ENCODE measurements at places on chromosomes 1 and 21.
A peak's percentile ranks its signal among the peaks of the same experiment; 100 is the strongest.

GRCh38 chr1:208234721-208235120 is 9.5 kb downstream of the PLXNA2 start:
- DNase-seq = no peak

GRCh38 chr1:205420938-205421337 is 918 bp downstream of the LEMD1 start:
- no peak for DNase-seq

- DNase-seq = no peak
Measured at GRCh38 chr1:157961805-157962762, 31.4 kb upstream of the KIRREL1 start.

DNA sequence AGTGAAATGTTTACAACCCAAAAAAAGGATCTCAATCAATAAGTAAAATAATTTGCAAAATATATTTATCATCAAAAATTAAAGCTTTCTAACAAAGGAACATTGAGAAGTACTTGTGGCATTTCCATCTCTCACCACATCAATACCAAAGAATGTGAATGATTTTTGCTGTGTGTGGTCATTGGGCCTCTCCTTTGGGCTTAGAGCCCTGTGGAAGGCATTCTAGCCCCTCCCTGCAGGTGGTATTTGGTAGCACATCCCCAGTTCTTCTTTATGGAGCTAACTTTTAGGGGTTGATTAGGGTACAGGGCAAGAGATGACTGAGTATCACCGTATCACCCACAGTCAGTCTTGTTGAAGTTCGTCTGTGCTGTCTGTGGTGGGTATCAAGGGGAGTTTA is 294.1 kb upstream of the SGIP1 start:
- no peak for DNase-seq

DNA sequence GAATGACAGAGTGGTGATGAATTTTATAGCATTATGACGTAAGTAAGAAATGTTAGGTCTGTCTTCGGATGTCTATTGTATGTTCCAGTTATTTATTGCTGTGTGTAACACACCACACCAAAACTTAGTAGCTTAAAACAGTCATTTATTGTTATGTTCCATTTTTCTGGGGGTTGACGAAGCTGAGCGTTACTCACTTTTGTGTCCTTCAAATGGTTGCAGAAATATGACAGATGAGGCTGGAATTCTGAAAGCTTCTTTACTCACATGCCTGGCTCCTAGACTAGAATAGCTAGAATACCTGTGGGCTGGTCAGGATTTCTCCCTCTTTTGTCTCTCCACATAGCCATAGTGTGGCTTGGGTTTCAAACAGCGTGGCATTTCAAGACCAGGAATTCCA is 62.1 kb upstream of the S1PR1 start:
- no peak for DNase-seq

- no peak for DNase-seq
Measured at GRCh38 chr1:40712997-40713396, 21.5 kb downstream of the NFYC start.

DNA sequence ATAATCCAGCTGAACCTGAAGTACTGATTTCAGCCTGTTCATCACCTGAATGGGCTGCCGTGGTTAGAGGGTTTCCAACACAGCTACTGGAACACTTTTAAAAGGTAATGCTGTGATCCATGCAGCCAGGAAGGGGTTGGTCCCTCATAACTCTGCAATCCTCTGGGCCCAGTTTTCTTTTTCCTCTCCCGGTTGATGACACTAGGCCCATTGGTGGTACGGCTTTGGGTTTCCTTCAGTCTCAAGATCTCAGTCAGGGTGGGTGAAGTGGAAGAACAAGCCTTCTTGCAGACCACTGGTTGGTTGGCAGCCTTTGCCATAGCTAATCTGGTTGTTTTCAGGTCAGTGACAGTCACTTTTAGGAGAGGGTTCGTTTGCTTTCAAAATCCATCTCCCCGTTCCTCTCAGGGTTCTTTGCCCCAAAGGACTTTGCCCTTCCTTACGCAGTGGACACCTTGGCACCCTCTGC is 502 bp upstream of the SLC35A3 start:
- DNase-seq = no peak

DNA sequence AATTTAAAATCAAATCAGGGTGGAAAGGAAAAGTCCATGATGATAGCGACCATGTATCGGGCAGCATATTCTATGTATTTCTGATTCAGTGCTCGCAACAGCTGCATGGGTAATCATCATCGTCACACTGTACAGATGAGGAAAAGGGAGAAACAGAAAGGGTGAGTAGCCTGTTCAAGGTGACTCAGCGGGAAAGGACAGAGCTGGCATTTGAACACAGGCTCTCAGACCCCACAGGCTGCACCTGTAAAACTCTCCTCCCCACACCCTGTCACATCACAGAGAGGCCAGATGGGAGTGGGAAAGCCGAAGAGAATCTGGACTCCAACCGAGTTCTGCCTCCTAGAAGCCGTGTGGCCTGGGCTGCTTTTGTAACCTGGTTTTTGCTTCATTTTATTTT is 14.0 kb downstream of the RUNX1 start:
- no peak for DNase-seq

- peak; percentile 17 for DNase-seq
Measured at GRCh38 chr1:58885998-58886397, 102.2 kb upstream of the JUN start.

DNA sequence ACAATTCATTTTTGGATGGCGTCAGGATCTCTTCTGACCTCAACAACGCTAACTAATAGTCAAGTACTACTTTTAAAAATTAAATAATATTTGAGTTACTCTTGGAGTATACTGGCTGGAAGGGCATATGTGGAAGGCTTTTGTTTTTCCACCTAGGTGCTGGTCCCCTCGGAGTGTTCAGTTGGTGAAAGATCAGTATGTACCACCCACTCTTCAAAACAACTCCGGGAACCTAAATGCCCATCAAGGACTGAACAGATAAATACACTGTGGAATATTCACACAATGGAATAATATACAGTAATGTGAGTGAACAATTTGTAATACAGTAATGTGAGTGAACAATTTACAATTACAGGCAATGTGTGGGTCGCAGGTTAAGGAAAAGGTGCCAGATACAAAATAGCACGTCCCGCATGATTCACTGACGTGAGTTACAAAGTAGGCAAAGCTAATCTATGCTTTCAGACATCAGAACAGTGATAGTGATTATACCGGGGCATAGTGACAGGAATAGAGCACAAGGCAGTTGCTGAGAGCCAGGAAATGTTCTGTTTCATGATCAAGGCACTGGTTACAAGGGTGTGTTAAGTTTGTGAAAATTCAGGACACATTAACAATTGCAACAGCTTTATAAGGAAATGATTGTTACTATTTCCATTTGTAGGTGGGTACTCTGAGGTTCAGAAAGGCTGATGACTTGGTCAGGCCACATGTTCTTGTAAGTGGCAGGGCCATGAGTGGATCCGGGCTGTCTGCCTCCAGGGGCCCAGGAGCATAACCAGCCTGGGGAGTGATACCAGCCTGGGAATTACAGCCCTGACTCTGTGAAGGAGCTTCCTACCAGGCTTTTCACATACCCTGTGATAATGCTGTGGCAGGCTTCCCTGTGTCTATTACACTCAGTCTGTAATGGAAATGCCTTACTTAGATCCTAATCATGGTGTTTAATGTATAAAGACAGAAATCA is 59.3 kb upstream of the ABCD3 start:
- DNase-seq = no peak

DNA sequence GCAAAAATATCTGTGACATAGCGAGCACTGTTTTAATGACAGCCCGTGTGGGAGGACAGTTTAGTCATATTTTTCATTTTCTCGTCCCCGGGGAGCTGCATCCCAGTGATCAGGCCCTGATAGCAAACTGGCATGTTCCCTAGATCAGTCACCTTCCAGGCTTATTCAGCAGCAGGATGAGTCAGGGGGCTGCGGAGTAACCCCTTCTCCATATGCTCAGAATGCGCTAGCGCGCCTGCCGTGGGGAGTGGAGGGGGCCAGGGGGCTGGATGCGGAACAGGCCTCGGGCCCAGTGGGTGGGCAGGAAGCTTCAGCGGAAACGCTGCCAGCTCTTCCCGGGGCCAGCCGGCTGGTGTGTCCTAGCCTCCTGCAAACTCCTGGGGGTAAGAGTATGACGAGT is 94.0 kb downstream of the KCND3 start:
- no peak for DNase-seq

DNA sequence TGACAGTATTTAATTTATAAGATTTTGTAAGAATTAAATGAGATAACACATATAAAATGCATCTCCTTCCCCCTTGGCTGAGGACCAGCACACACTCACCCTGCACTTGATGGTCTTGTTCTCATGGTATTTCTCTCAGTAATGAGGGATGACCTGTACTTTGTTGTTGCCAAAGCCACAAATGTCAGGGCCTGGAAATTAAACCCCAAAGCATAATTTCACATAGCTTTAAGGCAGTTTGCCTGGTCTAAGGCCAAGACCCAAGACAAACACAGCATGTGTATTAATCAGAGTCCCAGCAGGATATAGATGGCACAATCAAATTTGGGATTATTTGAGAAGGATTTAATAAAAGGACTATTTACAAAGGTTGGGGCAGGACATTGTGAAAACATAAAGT is 48.6 kb upstream of the EPS15 start:
- DNase-seq = no peak

- DNase-seq = peak; percentile 90
Measured at GRCh38 chr1:150561974-150562445, 12.8 kb downstream of the ADAMTSL4 start.

- no peak for DNase-seq
Measured at GRCh38 chr1:55965981-55966461, 613.3 kb downstream of the PLPP3 start.

GRCh38 chr1:222420633-222421032 is 127.3 kb downstream of the HHIPL2 start:
- DNase-seq = peak; percentile 12

DNA sequence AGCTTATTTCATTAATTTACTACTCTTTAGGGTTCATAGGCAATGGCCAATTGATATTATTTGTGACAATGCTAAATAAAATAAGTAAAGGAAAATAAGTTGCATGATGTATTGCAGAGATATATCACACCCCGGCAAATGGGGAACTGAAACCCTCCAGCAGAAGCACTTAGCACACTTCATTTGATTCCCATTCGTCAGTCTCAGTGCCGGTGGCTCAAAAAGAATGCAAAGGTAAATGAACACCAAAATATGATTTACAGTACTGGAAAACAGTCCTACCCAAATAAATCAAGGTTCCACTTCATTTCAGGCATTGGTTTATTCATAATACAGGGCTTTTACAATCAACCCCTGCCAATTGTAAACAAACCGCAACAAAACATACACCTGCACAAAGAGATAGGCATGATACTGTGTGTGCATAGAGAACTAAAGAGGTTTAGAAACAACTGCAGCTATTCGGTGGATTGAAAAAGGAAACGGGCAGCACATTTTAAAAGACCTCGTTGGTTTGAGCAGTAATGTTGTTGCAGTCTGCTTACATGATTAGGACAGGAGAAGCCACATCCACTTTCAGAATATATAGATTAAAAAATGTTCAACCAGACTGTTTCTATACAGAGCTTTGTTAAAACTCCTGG is 1019.2 kb downstream of the TTLL7 start:
- no peak for DNase-seq

DNA sequence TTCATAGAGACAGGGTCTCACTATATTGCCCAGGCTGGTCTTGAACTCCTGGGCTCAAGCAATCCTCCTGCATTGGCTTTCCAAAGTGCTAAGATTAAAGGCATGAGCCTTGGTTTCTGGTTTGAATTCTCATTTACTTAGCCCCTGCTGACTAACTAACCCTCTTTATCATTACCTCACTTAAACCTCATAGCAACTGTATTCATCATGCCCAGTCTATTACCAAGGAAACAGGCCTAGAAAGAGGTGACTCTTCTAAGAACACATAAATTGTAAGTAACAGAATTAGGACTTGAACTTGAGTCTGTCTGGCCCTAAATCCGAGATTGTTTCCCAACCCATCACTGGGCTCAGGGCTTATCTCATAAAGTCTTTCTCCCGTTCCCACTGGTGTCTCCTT is 44.2 kb downstream of the TMEM53 start:
- DNase-seq = no peak

- no peak for DNase-seq
Measured at GRCh38 chr1:204621396-204621795, 64.1 kb downstream of the LRRN2 start.

DNA sequence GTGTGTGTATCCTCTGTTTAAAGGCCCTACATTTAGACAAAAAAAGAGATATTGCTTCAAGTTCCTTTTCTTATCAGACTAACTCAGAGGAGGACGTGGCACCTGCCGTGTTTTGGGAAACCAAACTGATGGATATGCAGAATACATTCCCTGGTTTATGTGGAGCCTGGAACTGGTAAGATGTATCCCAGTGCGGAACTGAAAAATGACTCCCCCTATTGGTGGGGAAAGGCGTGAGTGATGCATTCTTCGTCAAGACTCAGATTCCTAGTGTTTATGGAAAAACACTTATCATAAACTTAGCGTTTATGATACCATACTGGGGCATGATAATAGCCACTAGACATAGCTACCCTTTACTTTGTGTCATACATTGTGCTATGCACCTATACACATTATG is 154.2 kb downstream of the ZNF326 start:
- DNase-seq = no peak

DNA sequence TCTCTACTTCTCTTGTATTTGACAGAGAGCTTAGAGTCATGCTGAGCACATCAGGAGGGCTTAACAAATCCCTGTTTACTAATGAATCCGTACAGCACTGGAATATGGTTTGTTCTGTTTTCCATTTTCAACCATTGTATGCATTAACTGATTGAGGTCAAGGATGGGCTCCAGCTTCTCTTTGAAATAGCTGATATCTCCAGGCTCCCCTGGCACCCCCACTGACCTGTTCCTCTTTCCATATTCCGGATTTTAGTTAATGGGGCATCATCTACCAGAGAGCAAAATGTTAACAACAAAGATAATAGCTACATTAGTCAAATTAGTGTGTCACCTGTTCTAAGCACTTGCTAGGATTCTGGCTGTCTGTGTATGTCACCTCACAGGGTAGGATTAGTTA is 57.6 kb downstream of the NENF start:
- no peak for DNase-seq

DNA sequence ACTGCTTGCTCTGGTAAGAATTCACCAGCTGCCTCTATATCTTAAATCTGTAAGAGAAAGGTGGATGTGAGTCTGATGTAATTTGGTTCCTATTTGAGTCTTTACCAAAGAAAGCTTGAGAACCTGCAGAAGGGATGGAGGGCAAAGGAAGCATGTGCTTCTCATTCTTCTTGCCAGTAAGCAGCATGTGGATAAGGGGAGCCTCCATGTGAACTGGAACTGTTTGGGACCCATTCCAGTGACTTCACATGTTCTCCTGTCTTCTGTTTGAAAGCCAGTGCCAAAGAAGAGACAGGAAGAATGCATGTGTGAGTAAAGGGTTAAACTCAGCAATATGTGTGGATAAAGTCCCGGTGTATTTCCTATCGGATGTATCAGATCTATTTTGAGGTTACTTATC is 119.6 kb upstream of the ADGRL2 start:
- no peak for DNase-seq

GRCh38 chr1:104706631-104707147 is 957.0 kb downstream of the AMY1C start:
- DNase-seq = no peak

DNA sequence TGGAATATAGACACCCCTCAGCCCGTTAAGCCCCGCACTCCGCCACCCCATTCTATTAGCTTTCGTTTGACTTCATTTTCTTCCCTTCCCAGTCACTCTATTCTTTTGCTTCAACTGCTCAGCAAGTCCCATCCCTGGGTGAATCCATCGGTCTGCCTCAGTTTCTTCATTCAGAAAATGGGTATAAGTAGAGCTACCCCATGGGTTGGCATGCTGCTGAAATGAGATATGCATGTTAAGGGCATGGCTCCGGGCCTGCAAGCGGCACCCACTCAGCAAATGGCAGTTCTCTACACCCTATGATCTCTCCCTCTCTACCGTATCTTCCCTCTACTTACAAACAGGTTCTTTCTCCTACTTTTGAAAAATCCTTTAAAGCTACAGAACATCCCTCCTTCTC is 87.8 kb upstream of the IRF2BP2 start:
- no peak for DNase-seq
